Mesangial cell (primary cell): ENCODE measurements at places on chromosomes 1 and 21. TPM values are rescaled to one million over a fixed set of nuclear protein-coding genes. Genes with fewer than 3 reads are reported as not detected.

The TMEM269 gene
- total RNA-seq, result 0.25 TPM in 1 of 2 replicates, not detected in the other

The HCN3 gene
- 2.1 and 2.4 TPM in 2 replicates for total RNA-seq

The PLA2G2C gene
- not detected in 2 replicates for total RNA-seq

The CDK18 gene
- total RNA-seq, result 3.3 and 26.9 TPM in 2 replicates

The SHE gene
- under 0.01 TPM in 1 of 2 replicates, not detected in the other for total RNA-seq

The CASQ2 gene
- total RNA-seq, result not detected in 2 replicates
